ENCODE measurements at places on chromosomes 1 and 21. TPM values are rescaled to one million over a fixed set of nuclear protein-coding genes. Genes with fewer than 3 reads are reported as not detected.

Gene SERPINC1
- 0.13 TPM for total RNA-seq

- DNase-seq, result no peak
Observed at GRCh38 chr21:44881198-44881872, 7.8 kb upstream of the PTTG1IP start.

DNA sequence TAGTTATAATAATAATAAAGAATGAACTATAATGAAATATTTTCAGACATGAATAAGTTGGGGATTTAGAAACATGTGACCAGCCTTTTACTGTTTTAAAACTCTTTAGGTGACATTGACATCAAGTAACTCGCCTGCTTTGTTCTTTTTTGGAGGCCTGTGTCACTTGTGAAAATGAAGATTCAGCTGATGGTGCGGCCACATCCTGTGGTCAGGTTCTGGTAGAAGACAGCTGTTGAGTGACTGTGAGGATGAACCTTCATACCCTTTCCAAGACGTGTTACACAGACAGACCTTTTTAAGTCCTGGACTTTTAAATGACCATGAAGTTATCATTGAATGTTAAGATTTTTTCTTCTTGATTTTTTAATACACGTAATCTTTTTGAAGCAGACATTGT, 10.3 kb downstream of the UTS2 start:
- no peak for DNase-seq

GRCh38 chr1:32388641-32389040, 5.6 kb downstream of the BSDC1 start:
- DNase-seq, result no peak

Gene HENMT1
- total RNA-seq, result 20.3 TPM

Gene KCND3
- total RNA-seq, result 0.84 TPM

GRCh38 chr1:97593192-97593591, 327.6 kb downstream of the DPYD start:
- DNase-seq, result no peak

DNA sequence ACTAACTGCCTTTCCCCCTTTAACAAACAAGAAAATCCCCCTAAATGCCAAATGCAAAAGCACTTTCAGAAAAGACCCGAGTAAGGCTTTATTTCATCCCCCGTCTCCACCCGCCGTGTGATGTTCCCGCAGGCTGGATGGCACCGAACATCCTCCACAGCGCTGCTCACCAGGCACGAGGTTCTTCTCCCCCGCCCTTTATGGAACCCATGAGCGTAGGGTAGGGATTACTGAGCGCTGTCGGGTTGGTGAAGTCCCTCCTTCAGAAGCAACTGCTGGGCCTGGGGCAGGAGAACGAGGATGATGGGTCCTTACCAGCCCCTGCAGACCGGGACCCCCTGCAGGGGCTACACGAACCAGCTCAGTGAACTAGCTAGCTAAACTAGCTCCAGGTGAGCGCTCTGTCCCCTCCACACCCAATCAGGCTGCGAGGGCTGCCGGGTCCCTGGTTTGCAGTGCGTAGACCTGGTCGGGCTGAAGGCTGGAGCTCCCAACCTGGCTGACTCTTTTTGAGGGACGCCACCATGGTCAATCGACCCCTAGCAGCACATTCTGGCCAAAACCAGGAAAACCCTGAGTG, 80.4 kb downstream of the ITPKB start:
- no peak for DNase-seq

- peak; percentile 80 for DNase-seq
Observed at GRCh38 chr1:56469640-56470371, 109.6 kb downstream of the PLPP3 start.

DNA sequence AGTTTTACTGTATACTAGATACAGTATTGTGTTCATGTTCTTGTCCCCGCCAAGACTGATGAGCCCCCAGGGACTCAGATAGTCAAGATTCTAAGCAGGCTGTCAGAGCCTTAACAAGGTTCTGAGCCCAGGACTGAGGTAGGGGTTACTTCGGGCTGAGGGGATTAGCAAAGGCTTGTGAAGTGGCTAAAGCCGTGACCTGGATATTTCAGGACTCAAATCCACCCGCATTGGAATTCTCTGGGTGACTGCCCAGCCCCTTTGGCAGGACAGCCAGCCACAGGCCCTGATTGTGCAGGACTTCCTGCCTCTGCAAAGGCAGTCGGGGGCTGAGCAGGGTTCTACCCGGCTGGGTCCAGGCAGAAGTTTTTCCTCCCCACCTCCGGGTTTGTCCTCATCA, at the start of gene PLA2G5:
Gene PLA2G5, plus strand, starts transcription at position 321 of the 400 bp plus-strand sequence. CDS start 14,637 bp downstream, outside the sequence.
- DNase-seq, result peak; percentile 37

Gene ZMYND12
- total RNA-seq, result 0.80 TPM

DNA sequence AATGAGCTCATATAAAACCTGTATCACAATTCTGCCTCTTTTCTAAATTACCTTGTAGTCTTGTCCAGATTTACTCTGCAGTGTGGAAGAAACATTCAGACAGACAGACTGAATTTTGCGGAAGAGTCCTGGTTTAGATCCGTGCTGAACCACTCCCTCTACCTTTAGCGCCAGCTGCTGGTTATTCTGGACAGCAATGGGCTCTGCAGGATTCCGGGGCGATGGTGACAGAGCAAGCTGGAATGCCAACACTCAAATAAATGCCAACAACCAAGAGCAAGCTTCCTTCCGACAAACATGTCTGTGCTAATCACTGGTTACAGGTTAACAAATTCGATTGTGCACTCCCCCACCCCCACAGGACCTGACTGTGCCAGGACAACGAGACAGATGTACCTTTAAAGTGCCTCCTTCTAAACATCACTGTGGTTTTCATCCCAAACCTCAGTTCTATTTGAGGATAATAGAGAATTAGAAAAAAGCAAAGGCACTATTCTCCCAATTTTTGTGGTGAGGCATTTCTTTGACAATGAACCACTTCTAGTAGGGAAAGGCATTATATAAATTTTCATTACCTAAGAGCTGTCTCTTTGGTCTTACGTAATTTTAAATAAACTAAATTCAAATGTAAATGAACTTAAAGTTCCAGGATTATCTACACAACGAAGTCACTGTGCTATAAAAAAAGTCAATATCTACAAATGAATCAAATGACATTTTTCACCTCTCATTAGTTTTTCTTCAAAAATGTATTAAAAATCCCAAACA, 90.4 kb downstream of the INTS7 start:
- DNase-seq, result peak; percentile 31

Gene OR2L5
- total RNA-seq, result not detected

- peak; percentile 91 for DNase-seq
Observed at GRCh38 chr1:84433258-84434080, 35.2 kb downstream of the DNASE2B start.

Gene HTR6
- not detected for total RNA-seq

DNA sequence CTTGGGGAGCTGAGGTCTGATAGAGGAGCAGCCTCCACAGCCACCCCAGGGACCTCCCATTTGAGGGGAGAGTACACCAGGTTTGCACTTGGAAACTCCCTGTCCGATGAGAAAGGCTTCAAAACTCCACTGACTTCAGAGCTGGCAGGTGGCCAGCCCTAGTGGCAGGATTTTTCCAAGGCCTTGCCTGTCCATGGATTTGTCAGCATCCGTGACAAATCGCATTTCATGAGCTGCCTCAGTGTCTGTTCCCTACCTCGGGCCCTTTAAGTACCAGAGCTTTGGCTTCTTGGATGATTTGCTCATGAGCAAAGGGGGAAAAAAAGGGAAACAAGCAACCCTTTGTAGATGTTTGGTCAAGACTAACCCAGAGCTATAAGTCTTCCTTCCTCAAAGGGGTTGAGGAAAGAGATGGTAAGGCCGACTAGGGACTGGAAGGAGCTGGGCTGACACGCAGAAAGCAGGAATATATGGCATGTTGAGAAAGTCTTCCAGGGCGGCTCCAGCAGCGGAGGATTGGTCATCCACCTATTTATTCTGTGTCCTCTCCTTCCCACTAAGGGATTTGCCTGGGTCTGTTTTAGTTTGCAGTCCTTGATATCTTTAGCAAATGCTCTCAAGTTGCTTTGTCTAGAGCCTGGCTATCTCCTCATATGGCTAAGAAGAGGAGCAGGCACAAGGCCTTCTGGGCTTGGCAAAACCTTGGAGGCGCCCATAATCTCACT, 2.7 kb upstream of the HSPG2 start:
- DNase-seq, result peak; percentile 96

Gene SUSD4
- 2.7 TPM for total RNA-seq

GRCh38 chr1:59108481-59109317, 188.2 kb upstream of the FGGY start:
- DNase-seq, result peak; percentile 7

Gene EXO1
- total RNA-seq, result 6.4 TPM

DNA sequence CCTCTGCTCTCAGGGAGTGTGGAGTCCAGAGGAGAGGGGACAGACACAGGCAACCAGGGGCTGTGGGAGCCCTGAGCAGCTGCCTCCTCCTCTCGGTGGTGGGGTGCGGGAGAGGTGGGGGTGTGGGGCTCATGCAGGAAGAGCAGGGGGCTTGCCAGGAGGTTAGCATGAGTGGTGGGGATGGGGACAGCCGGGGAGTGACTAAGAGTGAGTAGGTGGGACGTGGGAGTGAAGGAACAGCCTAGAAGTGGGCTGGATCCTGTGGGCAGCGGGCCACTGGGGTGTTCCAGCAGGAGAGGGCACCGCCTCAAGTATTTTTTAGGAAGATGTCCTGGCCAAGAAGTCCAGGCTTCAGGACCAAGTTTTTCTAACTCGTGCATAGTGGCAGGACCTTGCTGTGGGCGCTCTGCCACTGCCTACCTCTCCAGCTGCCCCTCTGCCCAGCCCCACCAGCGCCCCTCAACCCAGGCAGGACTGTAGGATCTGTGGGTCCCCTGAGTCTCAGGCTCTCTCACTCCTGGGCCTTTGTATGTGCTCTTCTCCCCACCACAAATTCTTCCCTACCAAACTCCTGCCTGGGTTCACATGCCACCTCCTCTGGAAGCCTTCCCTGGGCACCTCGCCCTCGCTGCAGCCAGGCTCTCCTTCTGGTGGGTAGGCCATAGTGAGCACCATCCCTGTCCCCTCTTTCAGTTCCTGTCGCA, 18.8 kb upstream of the LHX4 start:
- DNase-seq, result no peak

- DNase-seq, result no peak
Observed at GRCh38 chr1:204545881-204546280, 29.7 kb downstream of the MDM4 start.

DNA sequence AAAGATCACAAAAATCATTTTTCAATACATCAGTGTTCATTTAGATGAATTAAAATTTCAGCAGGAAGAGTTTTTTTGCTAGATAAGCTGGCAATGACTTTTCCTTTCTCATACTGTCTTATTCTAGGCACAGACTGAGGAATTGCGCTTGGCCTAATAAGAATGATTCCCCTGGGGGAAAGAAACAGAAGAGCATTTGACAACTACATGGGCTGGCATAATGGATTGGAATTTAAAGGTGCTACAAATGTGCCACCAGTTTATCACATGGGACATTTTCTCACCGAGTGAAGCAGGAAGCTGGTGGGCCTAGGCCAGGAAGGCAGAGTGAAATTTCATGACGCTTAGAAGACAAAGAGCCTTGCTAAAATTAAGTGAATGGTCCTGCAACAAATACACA, 39.3 kb downstream of the CDKN2C start:
- DNase-seq, result no peak

GRCh38 chr21:24123785-24124184, 1483.5 kb downstream of the MRPL39 start:
- DNase-seq, result no peak

- no peak for DNase-seq
Observed at GRCh38 chr1:65163201-65163805, 15.3 kb downstream of the AK4 start.
